ENCODE measurements at places on chromosomes 1 and 21.

DNA sequence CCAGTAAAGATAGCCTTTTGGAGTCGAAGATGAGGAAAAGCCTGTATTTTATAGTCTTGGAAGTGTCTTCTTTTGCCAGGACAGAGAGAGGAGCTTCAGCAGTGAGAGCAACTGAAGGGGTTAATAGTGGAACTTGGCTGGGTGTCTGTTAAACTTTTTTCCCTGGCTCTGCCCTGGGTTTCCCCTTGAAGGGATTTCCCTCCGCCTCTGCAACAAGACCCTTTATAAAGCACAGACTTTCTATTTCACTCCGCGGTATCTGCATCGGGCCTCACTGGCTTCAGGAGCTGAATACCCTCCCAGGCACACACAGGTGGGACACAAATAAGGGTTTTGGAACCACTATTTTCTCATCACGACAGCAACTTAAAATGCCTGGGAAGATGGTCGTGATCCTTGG is at the start of gene VCAM1:
TSS of gene VCAM1 (plus strand) at position 253 of the 400 bp plus-strand sequence. CDS start at position 372, 119 bp downstream.
- no peak for DNase-seq

DNA sequence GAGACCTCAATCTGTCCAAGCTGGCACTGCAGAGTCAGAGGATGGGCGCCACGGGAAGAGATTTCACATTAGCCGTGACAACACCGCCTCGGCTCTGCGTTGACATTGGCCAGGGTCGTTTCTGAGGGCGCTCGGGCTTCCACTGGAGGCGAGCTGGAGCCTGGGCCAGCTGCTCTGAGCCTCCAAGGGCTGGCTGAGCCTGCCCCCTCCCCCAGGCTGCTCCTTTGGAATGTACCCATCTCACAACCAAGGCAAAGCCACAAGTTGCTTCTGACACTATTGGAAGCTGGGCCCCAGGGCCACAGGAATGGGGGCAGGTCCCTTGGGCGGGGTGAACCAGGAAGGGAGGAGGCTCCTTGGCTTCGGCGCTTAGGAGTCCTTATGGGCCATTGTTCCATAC is 12.7 kb downstream of the GPR3 start:
- DNase-seq: no peak

DNA sequence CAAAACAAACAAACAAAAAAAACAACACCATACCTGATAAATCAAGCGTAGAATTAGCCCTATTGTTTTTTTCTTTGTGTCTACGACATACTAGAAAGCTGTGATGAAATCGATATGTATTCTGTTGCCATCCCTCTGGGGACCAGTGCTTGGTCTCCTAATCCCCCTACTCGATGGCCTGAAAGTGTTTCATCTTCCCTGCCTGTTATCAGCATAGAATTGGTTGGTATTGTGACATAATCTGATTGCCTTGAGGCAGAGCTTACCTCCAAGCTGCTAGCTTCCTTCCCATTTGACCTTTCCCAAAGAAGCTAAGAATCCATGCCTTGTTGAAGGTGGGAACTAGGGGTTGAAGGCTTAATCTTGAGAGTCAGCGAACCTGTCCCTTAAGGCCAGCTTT is 40.7 kb upstream of the PIGV start:
- no peak for DNase-seq

- DNase-seq: no peak
Observed at GRCh38 chr1:232271991-232272589, 357.8 kb downstream of the SIPA1L2 start.

- DNase-seq: no peak
Observed at GRCh38 chr1:54118704-54119103, 34.1 kb downstream of the CDCP2 start.

- DNase-seq: no peak
Observed at GRCh38 chr1:185426848-185427247, 109.8 kb upstream of the IVNS1ABP start.

GRCh38 chr1:156673387-156674121 is 3.7 kb downstream of the NES start:
- DNase-seq: no peak

GRCh38 chr1:160429702-160430535 is 29.6 kb downstream of the VANGL2 start:
- DNase-seq: no peak

GRCh38 chr21:38352536-38353219 is 95.9 kb downstream of the KCNJ15 start:
- no peak for DNase-seq

DNA sequence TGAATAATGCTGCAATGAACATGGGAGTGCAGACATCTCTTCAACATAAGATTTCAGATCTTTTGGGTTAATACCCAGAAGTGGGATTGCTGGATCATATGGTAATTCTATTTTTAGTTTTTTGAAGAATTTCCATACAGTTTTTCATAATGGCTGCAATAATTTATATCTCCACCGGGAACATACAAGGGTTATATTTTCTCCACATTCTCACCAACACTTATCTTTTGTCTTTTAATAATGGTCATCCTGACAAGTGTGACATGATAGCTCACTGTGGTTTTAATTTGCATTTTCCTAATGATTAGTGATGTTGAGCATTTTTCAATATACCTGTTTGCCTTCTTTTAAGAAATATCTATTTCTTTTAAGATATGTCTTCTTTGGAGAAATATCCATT is 44.5 kb upstream of the WARS2 start:
- no peak for DNase-seq

DNA sequence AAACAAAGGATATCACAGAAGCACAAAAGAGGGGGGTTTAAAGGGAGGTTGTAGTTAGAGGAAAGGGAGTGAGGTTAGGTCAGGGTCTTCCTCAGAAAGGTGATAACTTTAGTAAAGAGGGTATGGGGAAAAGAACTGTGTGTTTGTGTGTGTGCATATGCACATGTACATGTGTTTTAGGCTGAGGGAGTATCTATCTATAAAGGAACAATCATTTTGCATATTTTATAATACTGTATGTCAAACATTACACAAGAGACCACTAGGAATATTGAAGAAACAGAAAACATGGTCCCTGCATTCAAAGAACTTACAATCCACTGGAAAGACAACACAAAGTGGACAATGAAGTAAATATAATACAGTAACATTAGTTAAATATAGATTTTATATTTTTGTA is 132.2 kb downstream of the ACBD6 start:
- DNase-seq: no peak

GRCh38 chr1:164803366-164803765 is 244.4 kb downstream of the PBX1 start:
- DNase-seq: no peak

- DNase-seq: no peak
Observed at GRCh38 chr1:17009706-17010105, 2.0 kb downstream of the ATP13A2 start.

GRCh38 chr1:37930246-37931101 is 16.4 kb downstream of the INPP5B start:
- DNase-seq: no peak

- DNase-seq: no peak
Observed at GRCh38 chr1:70025846-70026245, 179.5 kb downstream of the LRRC40 start.

DNA sequence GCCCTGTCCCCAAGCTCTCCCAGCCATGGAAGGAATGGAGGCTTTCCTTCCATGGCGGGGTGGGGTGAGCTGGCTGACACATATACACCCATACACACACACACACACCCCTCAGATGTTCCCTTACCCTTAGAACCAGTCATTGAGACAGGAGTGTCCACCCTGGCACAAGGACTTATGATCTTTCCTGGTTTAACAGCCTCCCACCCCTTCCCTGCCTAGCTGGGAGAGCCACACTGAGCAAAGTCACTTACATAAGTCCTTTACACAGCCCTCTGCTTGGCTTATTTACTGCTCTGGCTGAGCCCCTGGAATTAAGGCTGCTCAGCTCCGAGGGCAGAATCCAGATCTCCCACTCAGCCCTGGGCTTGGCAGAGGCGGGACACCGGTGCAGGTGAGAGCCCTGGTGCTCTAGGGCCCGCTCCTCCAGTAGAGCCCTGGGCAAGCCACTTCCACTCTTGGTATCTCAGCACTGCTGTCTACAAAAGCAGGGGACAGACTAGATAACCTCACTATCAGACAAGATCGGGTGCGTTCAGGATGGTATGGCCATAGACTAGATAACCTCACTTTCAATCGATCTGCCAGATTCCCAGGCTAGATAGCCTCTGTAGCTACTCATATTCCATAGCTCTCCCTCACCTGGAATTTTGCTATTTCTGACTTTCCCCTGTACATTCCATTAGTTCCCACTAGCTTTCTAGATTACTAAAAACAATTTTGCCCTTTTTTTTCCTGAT is 16.7 kb downstream of the SLC6A9 start:
- no peak for DNase-seq

DNA sequence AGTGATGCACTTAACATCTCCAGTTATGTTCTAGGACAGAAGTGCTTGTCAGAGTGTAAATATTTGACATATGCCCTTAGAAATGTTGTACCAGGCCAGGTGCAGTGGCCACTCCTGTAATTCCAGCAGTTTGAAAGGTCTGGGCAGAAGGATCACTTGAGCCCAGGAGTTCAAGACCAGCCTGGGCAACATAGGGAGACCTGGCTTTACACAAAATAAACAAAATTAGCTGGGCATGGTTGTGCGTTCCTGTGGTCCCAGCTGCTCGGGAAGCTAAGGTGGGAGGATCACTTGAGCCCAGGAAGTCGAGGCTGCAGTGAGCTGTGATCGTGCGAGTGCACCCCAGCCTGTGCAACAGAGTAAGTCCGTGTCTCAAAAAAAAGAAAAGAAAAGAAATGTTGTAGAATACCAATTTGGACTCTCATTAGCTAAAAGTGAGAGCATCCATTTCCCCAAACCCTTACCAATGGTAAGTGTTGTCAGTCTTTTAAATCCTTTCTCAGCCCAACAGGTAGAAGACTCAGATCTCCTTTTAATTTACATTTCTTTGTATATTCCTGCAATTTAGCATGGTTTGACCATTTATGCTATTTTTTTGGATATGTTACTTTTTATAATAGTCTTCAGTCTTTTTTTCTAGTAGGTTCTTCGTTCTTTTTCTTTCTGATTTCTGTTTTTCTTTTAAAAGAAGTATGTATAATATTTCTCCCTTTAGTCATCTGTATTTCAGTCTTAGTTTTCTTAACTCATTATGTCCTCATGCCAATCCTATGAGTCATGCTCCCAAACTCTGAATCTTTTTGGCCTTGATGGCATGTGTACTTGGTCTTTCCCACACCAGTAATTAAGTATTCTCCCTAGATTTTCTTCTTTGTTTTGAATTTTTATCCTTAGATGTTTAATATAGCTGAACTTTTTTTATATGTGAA is 74.4 kb downstream of the CAMTA1 start:
- DNase-seq: no peak

- DNase-seq: no peak
Observed at GRCh38 chr1:94608852-94609530, 67.4 kb upstream of the F3 start.

DNA sequence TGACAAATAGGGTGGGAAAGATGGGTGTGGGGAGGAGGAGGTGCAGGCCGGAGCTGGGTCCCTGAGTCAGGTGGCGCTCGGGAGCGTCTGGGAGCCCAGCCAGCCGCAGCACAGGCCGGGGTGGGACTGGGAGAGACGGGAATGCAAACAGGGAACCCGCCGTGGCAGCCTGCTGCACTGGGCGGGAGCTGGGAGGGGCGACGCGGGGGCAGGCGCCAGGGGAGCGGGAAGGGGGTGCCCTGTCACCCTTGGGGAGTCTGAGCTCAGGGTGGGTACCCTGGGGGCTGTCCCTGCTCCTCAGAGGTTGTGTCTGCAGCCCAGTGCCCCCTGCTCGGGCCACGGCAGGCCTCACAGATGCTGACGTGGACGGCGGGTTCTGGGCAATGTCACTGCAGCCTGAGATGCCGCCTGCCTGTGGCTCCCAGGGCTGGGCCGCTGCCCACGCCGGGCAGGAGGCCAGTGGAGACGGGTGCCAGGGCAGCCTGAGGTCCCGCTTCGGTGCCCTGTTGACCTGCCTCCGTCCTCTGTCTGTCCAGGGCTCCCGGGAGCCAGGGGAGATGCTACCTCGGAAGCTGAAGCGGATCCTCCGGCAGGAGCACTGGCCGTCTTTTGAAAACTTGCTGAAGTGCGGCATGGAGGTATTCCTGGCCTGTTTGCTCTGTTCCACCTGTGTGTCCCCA is 16.6 kb upstream of the LRRC3 start:
- no peak for DNase-seq

DNA sequence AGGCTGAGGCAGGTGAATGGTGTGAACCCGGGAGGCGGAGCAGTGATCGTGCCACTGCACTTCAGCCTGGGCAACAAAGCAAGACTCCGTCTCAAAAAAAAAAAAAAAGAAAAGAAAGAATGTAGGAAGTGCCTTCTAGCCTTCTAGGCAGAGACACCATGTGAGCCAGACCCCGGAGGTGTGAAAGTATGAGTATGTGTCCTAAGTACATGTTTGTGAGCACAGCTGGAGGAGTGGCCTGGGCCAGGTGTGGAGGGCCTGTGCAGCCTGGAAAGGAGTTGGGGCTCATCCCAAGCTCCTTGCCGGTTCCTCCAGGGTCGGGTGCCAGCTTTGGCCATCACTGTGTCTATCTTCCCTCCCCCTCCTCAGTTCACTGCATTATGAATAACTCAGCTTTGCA is 13.0 kb downstream of the SOX13 start:
- DNase-seq: no peak

GRCh38 chr1:156692925-156693847 is 12.2 kb downstream of the CRABP2 start:
- DNase-seq: no peak

- DNase-seq: no peak
Observed at GRCh38 chr1:61872206-61872605, 129.9 kb downstream of the PATJ start.

DNA sequence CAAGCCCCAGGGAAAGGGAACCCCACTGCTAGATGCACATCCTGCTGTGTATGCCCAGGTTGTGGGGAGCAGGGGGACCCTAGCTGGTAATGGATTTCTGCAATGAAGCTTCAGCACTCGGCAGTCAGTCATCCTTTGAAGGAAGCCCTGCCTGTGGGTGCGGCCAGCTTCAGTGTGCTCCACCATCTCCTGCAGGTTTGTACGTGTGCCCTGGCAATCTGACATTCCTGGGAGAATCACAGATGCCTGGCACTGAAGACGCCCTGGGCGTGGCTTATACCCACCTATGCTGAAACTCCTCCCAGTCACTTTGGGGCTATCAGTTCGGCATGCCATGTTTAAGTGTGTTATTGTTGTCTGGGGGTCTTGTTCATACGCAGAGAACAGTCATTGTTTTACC is 6.8 kb downstream of the SPRR5 start:
- DNase-seq: no peak

DNA sequence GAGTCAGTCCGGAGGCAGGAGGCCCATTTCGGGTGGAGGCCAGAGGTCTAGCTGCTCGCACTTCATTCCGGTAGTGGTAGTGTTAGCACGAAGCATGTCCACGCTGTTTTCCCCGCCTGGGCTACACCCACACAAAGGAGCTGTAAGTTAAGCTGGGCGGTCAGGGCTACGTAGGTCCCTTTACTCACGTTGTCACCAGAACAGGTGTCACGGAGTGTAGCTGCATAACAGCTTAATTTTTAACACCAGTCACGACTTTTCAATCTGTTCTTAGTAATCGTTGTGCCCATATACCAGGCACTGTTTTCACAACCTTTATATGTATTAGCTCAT is 15.6 kb downstream of the HLX start:
- no peak for DNase-seq

GRCh38 chr1:151948506-151948905 is 39.2 kb upstream of the THEM4 start:
- no peak for DNase-seq

Data from activated T-helper 1 cell treated with anti-CD3 and anti-CD28 coated beads, Interleukin-2, amount 50 U/mL, for 16 hours (primary cell).